Fibroblast of the aortic adventitia (primary cell): ENCODE measurements at places on chromosomes 1 and 21.
A peak's percentile ranks its signal among the peaks of the same experiment; 100 is the strongest.

DNA sequence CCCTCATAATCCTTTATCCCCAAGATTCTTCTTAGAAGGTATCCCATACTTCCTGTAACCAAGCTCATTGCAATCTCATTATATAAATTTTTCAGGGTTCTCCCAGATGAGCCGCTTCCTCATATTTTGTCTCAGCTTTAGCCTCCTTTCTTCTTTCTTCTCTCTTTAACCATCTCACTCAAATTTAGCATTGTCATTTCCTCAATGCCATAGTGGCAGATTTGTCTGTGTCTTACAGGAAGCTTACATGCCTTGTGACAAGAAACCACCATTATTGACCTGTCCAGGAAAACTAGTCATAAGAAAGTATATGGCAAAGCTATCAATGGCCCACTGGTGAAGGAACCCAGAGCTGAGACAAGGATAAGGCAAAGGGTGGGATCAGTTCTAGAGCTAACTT lies 6.0 kb upstream of the FCRL2 start:
- DNase-seq: no peak

GRCh38 chr1:64343105-64343822 lies 126.7 kb upstream of the CACHD1 start:
- peak; percentile 72 for DNase-seq

DNA sequence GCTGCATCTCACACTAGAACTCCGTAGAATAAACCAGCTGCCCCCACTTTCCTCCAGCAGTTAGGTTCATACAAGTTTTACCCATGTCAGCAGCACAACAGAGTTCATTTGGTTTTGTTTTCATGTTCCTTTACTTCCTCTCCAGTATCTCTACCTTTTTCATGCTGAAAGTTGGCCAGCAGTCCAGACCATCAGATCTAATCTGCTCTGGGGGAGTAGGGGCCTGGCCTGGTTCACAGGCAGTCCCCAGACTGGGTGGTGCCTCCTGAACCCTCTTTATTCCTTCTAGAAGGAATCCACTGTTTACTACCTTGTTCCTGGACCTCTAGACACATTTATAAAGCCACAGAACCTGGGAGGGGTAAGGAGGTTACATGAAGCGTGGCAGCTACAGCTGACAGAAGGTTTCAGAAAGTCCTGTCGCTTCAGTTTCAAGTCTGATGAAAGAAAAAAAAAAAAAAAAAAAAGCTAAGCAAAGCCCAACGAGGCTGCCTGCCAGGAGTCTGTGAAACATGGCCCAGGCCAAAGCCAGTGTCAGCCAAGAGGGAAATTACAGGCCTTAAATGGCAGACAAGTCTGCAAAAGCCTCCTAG lies 184.6 kb upstream of the JUN start:
- peak; percentile 91 for DNase-seq

DNA sequence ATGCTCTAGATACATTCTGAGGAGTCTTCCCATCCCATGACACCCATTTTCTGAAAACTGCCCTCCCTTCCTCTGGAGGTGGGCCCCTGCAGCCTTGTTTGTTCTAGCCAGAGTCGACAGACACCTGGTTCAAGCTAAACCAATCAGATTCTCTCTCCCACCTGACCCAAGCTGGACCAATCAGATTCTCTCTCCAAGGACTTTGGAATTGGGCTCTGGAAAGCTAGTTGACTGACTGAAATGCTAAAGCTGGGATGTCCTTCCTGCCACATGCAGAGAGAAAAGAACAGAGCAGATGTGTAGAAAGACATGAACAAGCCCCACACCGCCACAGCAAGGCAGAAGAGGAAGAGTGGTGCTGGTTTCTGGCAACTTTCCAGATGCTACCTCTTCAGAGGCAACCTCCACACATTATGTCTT lies 24.6 kb downstream of the ASAP3 start:
- DNase-seq: no peak

GRCh38 chr1:2294725-2295078 lies 66.6 kb downstream of the SKI start:
- DNase-seq: no peak

DNA sequence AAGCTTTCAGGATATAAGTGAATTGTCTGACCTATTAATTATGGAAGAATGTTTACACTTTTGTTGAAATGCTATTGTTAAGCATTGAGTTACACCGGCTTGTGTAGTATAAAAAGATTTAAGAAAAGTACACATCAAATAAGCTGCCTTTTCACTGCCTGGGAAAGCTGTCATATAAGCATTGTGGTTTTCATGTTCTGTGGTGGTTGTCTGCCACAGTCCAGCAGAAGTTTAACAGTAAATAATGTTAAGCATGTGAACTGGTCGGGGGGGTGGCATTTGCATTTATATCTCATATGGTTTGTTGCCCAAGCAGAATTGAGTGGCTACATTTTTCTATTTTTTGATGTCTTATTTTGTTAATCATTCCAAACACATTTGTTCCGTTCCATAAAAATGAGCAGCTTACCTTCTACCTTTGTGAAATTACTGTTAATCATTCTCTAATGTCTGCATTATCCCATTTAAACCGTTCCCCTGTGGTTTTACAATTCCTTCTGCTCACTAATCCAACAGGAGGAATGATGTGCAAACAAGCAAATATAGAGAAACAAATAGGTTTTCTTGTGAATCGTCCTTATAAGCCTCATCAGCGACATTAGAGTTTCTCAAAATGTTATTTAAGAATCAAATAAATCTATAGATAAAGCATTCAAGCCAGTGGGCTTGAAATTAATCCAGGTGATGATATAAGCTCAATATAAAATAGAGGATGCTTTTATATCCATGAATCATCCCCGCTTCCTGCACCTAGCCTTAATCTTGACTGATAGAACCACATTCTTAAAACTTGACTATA lies 160.8 kb upstream of the SAMSN1 start:
- DNase-seq: no peak
